NCI-H1105 treated with DMSO at 0.1 percent for 48 hours (cell line): ENCODE measurements at places on chromosomes 6 and 20.

- DNase-seq, result no peak
Observed at GRCh38 chr20:1334370-1334731, 5.4 kb upstream of the SDCBP2 start.

GRCh38 chr6:14692208-14692607 lies 553.7 kb upstream of the JARID2 start:
- no peak for DNase-seq

DNA sequence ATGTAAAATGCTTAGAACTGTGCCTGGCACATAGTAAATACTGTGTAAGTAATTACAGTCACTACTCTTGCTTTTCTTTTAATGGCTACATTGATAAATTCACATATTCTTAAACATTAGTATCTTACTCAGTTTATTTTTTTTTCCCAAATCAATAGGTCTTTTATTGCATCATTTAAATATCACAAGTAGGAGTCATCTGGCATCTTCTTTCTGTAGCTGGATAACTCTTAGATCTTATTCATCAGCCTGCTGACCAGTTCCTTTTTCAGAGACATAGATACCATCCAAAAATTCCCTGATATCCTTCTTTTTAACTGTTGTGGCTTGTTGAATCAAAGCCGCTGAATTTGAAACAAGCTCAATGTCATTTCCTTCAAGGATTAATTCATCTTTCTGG lies 20.0 kb upstream of the PHF3 start:
- DNase-seq, result no peak

DNA sequence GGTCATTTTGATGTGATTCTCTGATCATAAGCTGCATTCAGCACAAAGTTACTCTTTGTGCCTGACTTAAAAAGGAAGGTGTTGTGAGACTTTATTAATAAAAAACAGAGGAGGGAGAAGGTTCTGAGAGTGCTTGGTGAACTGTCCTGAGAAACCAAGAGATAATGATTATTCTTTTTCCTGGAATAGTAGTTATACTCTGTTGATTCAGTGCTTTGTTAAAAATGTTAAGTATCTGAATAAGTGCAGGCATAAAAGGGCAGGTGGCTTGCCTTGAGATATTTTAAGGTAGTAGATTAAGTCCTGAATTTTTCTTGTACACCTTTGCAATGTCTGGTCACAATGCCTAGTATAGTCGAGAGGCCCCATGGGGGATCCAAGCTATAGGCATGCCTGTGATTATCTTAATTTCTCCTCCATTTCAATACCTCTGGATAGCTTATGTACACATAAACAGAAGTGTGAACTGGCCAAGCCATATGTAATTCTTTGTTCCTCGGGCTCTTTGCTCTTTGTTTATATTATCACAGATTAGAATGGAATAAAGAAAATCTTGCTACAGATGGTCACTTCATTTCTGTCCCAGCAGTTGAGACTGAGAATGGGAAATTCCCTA lies 50.0 kb downstream of the SOBP start:
- no peak for DNase-seq

GRCh38 chr20:7155282-7155681 lies 387.8 kb downstream of the BMP2 start:
- peak; percentile 97 for DNase-seq

- no peak for DNase-seq
Observed at GRCh38 chr6:149456311-149457021, 28.3 kb downstream of the ZC3H12D start.

GRCh38 chr6:133198725-133199124 lies 42.4 kb upstream of the EYA4 start:
- no peak for DNase-seq

GRCh38 chr6:41370488-41371111 lies 35.2 kb downstream of the NCR2 start:
- DNase-seq, result no peak

DNA sequence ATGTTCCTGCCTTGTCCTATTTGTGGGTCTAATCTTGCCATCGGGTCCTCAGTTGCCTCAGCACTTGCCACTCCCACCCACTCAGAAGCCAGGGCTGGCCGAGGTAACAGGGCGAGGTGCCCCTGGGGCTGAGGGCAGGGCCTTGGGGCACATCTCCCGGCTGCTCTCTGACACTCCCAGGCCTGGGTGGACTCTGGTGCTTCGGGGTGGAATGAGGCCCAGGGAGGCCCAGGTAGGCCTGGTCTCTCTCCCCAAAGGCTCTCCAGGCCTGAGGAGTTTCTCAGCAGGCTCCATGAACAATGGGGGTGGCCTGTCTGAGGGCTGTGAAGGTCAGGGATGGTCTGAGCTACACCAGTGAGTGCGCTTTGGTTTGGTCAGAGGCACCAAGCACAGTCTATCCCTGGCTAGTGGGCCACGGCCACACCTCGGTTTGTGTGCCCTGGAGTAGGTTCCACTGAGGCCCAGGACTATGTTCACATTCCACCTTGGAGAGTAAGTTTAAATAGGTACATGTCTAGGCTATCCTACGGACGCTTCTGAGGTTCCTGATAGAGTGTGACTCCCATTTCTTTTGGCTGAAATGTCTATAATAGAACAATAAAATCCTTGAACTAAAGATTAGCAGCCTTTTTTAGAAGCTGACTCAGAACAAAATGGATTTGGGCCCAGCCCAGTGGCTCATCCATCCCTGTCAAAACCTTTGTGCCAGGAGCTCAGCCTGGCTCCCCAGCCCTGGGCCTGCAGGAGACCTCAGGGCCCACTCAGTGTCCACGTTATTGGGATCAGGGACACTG lies 78.8 kb downstream of the SLC24A3 start:
- DNase-seq, result no peak

DNA sequence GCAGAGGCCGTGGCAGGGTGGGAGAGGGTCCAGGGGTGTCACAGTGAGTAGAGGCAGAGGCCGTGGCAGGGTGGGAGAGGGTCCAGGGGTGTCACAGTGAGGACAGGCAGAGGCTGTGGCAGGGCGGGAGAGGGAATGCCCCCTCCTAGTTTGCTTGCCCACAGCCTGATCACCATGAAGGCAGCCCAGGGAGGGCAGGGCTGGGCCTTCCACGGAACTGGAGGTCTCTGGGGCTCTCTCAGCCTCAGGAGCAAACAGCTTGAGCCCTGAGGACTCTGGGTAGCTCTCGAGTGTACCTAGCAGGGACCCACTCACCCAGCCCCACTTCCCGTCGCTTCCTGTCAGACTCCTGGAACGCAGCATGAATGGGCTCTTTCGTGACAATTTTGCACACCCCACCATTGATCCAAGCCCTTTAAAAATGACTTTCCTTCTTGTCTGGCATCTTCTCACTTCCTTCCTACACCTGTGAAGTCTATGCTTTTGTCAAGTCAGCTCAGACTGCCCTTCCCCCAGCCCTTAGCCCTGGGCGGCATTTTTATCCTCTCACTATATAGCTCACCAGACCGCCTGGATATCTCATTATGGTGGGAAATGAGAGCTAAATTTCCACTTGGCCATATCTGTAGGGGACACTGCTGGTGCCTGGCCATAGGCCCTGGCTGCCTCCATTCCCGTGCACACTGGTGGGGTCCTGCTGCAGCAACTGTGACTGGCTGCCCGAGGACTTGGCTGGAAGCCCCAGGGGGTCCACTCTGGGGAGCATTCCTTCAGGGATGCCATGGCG lies 140.3 kb downstream of the CDC5L start:
- DNase-seq, result no peak

- DNase-seq, result no peak
Observed at GRCh38 chr6:45491048-45491735, 113.5 kb upstream of the SUPT3H start.

- DNase-seq, result no peak
Observed at GRCh38 chr20:17682889-17683198, 802 bp upstream of the RRBP1 start.

DNA sequence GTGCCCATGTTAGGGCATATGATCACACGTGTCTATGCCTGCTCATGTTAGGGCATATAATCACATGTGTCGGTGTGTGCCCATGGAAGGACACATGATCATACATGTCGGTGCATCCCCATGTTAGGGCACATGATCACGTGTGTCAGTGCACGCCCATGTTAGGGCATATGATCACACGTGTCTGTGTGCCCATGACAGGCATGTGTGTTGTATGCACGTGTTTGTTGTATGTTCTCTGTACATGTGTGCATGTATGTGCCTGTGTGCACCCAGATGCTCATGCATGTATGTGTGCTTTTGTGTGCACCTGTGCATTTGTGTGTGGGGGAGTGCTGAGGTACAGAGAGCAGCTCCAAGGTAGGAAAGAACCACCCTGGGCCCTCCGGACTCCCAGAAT lies 29.8 kb downstream of the YTHDF1 start:
- DNase-seq, result no peak

- no peak for DNase-seq
Observed at GRCh38 chr6:77448546-77448945, 14.7 kb downstream of the HTR1B start.

DNA sequence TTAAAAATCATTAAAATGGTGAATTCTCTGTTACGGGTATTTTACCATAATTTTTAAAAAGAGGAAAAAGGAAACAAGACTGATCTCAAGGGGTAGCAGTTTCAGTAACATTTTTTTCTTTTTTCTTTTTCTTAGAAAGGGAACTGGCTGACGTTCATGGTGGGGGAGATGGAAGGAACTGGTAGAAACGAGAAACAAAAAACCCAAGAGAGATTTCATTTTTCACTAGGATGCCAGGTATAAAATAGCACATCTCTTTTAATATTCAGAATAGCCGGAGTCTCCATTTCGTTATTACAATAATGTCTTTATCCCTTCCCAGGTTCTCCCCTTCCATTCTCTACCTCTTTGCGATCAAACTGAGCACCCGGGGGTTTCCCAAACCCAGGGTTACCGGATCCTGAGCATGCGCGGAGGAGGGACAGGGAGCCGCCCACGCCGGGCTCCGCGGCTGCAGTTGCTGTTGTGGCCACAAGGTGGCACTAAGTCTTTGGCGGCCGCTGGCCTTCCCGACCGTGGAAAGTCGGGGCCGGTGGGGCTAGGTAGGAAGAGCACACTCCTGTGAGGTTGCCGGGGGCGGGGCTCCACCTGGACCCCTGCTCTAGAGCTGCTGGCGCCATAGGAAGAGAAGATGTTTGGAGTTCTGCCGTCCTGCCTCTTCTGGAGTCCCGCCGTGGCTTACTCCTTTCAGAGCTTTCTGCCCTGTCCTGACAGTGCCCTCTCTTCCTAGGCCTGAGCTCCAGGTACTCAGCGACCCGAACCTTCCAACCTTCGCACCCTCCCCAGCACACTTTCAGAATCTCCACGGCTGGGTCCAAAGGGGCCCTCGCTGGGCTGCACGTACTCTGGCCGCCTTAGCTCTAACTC lies 146.8 kb downstream of the SH3BGRL2 start:
- DNase-seq, result peak; percentile 8

- DNase-seq, result peak; percentile 94
Observed at GRCh38 chr20:34875642-34876405, 588 bp upstream of the ACSS2 start.

DNA sequence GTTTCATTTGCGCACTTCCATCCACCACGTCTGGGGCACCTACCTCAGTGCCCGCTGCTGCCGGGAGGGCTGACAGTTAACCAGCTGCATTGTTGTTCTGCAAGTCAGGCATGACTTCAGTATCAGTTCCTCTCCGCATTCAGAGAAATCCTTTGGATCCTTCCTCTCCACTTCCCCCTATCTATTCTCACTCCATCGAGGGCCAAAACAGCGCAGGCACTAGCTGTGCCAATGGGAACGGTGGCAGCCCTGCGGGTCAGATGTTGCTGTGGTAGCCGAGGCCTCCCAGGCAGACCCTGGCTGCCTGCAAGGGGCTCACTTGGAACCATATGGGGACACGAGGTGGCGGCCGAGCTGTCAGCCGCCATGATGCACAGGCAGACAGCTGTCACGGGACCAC lies 64.2 kb upstream of the INSM1 start:
- DNase-seq, result no peak

GRCh38 chr6:7974938-7975763 lies 64.6 kb upstream of the TXNDC5 start:
- peak; percentile 29 for DNase-seq

GRCh38 chr20:11274141-11274594 lies 600.4 kb upstream of the JAG1 start:
- DNase-seq, result peak; percentile 81

DNA sequence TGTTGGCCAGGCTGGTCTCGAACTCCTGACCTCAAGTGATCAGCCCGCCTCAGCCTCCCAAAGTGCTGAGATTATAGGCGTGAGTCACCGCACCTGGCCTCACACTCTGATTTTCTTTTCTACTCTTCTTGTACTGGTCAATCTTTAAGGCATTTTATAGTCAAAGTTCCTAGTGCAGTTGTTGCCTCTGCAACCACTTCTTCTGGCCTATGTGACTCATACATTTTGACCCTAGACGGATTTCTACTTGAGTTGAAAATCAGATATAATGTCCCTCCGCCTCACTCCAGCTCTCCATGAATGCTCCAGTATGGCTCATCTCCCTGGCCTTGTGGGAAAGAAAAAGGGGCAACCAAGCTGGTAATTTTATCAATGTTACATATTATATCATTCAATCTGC lies 42.4 kb downstream of the TNFRSF21 start:
- no peak for DNase-seq

- peak; percentile 48 for DNase-seq
Observed at GRCh38 chr6:20814494-20814893, 280.2 kb downstream of the CDKAL1 start.

DNA sequence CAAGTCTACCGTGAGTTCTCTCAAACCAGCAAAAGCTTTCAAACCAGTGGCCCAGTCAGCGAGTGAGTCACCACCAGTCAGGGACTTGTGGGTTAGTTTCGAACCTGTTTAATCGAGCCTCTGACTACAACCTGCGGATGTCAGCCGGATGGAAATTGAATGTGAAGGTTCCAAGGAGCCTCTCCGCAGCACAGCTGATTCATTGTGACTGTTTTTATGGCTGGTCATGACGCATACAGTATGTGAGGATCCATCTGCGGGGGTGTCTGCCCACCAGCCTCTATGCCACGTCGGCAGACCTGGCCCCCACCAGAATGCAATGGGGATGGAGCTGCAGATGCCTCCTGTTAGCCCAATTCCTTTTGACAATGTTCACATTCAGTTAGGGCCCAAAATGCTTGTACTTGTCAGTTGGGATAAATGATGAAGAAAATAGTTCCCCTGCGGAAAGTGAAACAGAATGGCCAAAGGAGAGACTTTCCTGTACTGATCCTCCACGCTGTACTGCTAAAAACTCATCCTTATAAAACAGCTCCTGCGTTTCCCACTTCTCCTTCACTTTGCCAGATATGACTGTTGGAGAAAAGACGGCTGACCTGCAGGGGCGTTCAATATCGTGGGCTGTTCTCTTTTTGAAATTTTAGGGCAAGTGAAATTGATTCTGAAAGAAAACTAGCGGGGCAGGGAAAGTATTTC lies 206.6 kb downstream of the TFAP2B start:
- no peak for DNase-seq

DNA sequence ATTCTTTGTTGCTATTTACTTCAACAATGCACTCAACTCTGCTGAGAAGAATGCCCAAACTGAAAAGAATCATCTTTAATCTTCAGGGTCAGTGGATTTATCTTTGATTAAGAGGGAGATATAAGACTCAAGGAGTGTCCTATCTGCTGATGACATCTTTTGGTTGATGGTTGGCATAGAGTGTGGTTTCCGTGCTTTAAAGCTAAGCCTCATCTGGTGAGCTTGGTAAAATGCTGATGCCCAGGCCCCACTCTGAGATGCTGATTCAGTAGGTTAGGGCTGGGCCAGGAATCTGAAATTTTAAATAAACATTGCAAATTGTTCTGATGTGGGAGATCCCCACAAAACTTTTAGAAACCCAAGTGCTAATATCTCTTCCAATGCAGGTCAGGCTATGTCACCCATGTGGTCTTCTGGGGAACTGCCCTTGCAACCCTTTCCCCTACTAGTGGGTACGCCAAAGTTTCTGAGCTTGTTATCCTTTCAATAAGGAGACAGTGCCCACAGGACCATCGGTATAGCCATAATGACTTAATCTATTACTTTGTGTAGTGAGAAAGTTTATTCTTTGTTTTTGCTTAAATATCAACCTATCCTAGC lies 68.5 kb upstream of the ARMH2 start:
- DNase-seq, result no peak
